Umbilical cord (tissue), 2 donors: ENCODE measurements at places on chromosomes 3 and 15. TPM values are rescaled to one million over a fixed set of nuclear protein-coding genes. Genes with fewer than 3 reads are reported as not detected.

GRCh38 chr15:77180757-77181156, 109.8 kb upstream of the TSPAN3 start:
- no peak for DNase-seq

DNA sequence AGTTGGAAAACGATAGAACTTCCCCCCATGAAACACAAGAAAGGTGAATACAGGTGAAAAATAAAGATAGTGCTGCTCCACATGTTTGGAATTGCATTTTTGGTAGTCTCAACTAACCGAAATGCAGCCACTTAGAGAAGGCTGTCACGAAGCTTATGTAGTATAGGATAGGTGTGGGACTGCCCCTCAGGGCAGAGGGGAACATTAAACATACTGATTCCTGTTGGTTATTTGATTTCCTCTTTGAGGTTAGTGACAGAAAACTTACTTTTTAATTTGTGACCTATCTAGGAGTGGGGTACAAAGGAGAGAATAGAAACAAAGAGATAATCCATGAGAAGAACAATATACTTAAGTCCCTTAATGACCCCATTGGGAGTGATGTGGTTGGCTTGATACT, 85.8 kb upstream of the SATB1 start:
- DNase-seq, result no peak

GRCh38 chr3:101066711-101067129, 73.5 kb upstream of the ABI3BP start:
- DNase-seq, result peak; percentile 40

DNA sequence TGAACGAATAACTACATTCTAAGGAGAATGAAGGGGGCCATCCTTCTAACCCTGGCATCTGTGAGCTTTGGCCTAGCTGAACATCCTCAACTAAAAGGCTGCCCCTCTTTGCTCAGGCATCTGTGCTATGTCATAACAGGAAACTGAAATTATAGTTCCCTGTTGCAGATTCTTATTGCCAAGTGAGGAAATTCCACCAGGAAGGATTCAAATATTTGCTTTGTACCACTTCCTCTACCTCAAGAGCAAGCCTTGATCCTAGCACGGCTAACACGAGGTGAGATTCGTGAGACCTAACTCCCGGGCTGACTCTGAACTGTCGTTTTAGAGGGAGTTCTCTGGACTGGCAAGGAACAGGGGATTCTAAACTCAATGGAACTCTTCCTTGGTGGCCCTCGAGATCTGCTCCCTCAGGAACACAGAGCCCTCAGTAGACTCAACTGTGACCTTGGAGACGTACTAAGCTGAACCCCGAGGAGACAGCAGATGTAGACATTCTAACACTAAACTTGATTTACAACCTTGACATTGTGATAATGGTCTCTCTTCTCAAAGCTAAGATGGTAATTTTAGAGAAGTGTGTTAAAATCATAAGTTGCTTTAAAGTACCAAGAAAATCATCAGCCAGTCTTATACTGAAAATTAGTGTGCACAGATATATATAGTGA, 4.2 kb downstream of the SPG21 start:
- DNase-seq, result peak; percentile 32

- no peak for DNase-seq
Measured at GRCh38 chr15:89993349-89993748, 7.8 kb upstream of the ZNF710 start.

DNA sequence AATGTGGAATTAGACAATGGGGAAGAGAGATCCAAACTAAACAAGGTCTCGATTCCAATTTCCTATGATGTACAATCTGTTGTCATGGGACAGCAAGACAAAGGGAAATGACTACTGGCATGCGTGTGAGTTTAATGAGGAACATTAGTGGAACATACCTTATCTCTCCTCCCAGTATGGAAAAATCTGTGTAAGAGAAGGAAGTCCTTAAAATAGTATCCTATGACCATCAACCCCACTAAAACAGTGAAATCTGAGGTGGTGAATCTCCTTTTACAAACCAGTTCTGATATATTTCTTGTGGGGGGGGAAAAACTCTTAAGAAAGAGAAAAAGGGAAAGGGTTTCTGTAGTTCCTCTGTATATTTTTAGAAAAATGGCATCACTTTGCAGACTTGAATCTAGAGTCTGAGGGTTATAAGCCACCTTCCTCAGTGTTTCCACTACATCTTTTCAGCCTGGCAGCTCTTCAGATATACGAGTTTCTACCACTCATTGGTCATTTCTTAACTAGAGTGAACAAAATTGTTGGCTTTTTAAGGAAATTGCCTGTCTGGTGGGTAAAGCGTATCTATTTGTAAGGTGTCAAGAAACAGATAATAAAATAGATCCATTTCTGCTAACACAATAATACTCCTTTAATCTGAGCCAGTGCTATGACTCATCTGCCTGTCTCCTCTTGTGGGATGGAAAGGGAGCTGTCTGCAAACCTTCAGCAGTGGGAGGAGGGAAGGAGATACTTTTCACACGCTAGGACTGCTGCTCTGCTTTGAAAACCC, 3.0 kb upstream of the TNFAIP8L3 start:
- peak; percentile 63 for DNase-seq

GRCh38 chr3:128625409-128625945, 25.1 kb downstream of the RPN1 start:
- DNase-seq, result no peak

GRCh38 chr3:49017971-49018706, at the start of gene DALRD3:
Gene DALRD3 (minus strand): TSS chr3:49018580. CDS start chr3:49018564, 16 bp downstream.
- peak; percentile 83 for DNase-seq

DNA sequence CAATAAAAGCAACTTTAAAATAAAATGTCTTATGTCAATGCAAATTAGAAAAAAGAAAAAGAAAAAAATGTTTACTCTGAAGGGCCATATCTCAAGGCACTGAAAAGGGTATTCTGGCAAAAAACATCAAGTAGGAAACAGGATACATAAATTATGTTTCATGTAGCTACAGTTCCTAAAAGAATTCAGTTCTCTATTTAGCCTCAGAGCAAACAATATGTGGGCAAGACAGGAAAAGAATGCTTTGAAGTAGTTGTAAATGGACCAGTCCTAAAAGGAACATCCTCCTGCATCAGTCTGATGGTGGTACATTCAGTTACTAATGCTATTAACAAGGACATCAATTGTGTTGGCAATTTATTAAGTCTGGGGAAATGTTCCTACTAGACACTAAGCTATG, 8.1 kb downstream of the COMMD2 start:
- DNase-seq, result no peak

DNA sequence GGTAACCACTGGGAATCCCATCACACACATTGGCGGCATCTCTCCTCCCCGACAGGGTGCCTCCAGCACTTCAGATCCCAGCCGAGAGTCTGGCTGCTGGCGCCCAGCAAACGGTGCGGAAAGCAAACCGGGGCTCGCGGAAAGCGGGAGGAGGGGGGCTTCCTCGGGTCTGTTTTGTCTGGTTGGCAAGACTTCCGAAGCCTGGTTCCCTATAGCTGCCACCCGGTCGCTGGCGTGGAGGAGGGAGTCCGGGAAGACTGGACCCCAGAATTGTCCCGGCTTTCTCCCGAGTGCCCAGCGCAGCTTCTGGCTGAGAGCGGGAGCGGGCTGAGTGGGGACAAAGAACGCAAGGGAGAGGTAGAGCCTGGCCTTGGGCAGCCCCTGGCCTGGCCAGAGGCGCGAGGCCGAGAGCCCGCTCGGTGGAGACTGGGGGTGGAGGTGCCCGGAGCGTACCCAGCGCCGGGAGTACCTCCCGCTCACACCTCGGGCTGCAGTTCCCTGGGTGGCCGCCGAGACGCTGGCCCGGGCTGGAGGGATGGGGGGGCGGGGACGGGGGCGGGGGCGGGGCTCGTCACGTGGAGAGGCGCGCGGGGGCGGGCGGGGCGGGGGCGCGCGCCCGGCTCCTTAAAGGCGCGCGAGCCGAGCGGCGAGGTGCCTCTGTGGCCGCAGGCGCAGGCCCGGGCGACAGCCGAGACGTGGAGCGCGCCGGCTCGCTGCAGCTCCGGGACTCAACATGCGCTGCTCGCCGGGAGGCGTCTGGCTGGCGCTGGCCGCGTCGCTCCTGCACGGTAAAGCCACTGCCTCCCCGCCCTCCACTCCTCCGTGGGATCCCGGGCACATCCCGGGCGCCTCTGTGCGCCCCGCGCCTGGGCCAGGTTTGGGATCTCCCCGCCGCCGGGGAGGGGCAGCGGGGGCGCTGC, at the start of gene CHRNA7:
TSS of gene CHRNA7 (plus strand) at position 654 of the 920 bp plus-strand sequence. CDS start at position 734, 80 bp downstream.
- DNase-seq, result peak; percentile 34

DNA sequence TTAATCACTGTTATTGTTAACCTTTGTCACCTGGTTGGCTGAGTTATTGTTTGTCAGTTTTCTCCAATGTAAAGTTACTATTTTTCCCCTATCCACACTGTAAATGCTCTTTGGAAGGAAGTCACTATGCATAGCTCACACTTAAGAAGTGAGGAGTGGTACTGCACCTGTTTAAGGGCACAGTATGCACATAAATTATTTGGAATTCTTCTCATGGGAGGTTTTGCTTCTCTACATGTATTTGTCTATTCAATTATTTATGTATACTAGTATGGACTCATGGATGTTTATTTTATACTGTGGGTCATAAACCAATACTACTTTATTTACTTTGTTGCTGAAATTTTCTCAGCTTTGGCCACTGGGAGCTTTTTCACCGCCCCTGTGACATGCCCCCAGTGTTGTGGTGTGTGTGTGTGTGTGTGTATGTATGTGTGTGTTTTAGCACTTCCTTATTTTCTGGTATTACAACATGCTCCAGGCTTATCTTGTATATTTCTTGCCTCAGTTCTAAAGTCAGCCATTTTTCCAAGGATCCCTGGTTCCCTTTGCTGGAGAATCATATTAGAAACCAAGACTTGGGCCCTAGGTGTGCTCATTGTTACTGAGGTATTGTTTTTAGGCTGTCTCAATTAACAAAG, 290.5 kb downstream of the KBTBD8 start:
- no peak for DNase-seq

- DNase-seq, result no peak
Measured at GRCh38 chr3:188662795-188663194, 508.8 kb downstream of the LPP start.

- DNase-seq, result peak; percentile 43
Measured at GRCh38 chr15:74259292-74259648, 23.1 kb downstream of the CCDC33 start.

GRCh38 chr3:9430733-9431132, 33.3 kb downstream of the SETD5 start:
- peak; percentile 54 for DNase-seq

DNA sequence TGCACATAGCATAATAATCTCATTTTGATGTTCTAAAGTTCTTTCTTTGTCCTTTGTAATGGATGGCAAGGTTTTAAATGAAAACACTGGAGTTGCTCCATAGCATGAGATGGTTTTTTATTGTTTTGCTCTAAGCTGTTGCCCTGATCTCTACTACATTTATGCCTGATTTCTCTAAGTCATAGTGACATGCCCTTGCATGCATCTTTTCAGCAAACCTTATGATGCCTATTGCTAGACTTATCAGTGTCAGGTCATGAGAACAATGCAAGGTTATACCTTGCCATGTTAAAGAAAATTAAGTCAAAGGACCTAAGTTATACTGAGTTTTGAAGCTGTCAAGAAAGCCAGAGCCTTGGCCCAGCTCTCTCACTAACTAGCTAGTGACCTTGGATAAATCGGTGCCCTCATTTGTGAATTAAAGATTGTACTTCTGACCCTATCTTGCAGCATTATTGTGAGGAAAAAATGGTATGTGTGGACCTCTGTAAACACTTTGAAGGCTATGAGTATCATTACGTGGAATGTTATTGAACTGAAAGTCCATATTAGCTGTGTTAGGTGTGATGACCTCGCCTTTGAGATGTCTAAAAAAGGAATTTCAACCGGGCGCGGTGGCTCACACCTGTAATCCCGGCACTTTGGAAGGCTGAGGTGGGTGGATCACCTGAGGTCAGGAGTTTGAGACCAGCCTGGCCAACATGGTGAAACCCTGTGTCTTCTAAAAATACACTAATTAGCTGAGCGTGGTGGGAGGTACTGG, 256.4 kb upstream of the UBE2E1 start:
- DNase-seq, result no peak

DNA sequence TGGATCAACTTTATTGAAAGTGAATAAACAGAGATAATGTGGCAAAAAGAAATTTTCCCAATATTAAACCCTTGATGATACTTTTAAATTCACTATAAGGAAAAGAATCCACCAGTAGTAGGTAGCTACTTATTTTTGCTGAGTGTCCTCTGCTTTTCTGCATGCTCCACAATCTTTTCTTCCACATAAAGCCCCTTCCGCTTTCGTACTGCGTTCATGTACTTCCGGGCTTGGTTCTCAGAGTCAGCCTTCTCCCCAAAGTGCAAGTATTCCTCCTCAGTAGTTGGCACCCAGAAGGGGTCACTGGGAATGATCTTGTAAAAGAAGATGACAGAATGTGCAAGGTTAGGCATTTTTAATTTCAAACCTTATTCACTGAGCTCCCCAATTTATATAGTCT, 84.4 kb upstream of the MEX3B start:
- DNase-seq, result peak; percentile 29

- DNase-seq, result no peak
Measured at GRCh38 chr3:58109752-58110151, 101.0 kb downstream of the DNASE1L3 start.

GRCh38 chr3:183933160-183933559, 48.5 kb upstream of the PARL start:
- DNase-seq, result no peak

DNA sequence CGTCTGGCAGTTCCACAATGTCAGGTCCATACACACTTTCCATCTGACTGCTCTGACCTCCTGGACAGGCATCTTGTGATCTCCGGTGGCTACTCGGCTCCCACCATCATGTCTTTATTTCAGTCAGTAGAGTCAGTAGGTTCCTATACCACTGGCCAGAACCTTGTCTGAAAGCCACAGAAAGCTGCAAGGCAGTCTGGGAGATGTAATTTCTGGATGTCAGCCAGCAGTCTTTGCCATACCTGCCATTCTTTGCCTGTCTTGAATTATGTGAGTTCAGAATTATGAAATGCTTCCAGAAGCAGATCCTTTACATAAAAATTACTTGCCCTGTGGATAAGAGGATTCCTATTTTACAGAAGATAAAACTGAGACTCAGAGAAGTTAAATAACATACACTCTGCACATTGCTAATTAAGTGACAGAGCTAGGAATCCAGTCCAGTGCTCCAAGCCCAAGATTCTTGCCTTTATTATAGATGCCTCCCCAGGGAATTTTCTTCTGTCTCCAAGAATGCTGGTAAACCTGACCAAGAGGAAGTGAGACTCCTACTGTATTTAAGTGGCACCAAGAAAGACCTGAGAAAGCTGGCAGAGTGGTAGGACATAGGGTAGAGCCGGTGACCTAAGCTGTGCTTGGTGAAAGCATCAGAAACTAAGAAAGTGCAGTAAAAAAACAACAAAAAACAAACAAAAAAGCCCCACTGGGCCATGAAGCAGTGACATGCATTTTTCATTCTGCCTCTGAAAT, 75.6 kb downstream of the IQCH start:
- no peak for DNase-seq

- peak; percentile 59 for DNase-seq
Measured at GRCh38 chr3:52088445-52089367, 32.3 kb upstream of the DUSP7 start.

Gene RETNLB
- not detected for total RNA-seq

Gene TICRR
- 1.2 TPM for total RNA-seq

Gene RTP2
- not detected for total RNA-seq

Gene RASL12
- total RNA-seq, result 107 TPM

Gene SMCO1
- not detected for total RNA-seq

Gene GPR62
- total RNA-seq, result not detected

Gene NT5DC2
- total RNA-seq, result 104 TPM

Gene PGBD4
- 3.9 TPM for total RNA-seq
